ENCODE measurements at places on chromosomes 5 and 9.

DNA sequence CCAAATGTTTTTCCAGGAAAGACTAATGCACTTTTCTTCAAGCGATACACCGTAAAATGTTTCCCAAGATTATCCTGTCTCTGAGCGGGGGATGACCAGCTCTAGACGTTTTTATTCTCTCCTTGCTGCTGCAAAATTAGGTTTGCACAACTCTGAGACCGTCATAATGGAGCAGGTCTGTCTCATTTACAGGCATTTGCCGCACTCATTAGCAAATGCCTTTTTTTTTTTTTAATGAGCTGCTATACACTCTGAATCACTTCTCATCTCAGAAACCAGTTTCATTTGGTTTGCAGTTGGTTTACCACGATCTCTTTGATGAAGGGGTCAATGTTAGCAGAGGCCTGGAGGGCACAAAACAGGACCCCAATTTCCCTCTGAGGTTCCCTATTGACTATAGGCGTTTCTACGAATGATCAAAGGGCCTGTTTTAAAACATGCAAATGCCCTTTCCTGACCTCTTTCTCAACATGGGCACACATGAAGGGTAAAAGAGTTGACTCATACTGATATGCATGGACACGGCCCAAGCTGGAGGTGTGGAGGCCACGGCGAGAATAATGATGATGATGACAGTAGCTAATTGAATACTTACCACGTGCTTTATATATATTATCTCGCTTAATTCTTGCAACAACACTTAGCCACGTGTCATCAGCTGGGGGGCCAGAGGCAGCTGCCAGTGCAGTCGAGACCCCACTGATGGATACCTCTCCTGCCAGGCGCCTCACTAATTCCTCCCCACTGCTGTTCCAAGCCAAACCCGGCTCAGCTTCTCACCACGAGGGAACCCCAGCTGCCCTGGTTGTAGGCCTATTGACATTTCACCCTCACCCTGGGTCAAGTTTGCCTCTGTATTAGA lies 89.9 kb upstream of the PTCH1 start:
- no peak for DNase-seq

DNA sequence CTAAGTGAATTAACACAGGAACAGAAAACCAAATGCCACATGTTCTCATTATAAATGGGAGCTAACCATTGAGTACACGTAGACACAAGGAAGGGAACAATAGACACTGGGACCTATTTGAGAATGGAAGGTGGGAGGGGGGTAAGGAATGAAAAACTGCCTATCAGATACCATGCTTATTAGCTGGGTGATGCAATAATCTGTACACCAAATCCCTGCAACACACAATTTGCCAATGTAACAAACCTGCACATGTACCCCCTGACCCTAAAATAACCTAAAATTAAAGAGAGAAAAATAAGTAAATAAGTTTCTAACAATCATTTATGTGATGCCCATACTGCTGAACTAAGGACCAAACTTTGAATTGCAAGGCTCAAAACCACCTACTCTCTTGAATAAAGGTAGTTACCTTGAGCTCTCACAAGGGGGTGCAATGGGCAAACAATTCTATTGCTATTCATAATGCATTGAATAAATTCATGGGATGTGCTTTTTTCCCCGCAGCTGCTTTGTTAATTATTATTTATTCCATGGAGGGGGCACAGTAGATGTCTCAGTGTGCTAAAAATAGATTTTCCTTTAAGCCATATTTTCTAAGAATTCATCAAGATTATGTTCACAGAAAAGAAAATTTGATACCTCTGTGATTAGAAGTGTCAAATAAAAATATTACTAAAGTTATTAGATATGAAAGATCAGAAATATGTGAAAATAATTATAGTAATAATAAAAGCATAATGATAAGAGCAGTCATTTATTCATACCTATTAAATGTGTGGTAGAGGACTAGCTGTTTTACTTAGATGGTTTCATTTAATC lies 76.2 kb upstream of the PTPN3 start:
- DNase-seq, result no peak

DNA sequence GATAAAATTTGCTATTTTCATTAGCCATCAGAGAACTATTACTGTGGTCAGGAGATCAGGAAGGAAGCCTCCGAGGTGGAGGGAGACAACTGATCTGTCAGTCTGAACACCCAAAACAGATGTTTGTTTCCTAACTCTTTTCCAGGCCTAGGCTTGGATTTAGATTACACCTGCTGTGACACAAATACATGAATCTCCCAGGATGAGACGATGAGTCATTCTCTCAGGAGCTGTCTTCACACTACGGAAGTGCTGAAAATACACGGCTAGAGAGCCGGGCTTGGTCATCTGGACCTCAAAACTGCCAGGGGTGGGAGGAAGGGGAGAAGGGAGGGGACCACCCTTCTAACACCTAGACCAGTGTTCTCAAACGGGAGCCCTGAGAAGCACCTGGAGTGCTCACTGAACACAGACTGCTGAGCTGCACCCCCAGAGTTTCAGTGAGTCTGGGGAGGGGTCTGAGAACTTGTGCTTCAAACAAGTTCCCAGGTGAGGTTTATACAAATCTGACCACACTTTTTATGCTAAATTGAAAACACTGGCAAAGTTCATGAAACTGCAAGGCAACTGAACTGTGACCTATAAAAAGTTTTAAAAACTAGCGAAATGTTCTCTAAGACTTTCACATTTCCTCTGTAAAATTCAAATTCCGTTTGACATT lies 80.3 kb upstream of the EQTN start:
- no peak for DNase-seq

DNA sequence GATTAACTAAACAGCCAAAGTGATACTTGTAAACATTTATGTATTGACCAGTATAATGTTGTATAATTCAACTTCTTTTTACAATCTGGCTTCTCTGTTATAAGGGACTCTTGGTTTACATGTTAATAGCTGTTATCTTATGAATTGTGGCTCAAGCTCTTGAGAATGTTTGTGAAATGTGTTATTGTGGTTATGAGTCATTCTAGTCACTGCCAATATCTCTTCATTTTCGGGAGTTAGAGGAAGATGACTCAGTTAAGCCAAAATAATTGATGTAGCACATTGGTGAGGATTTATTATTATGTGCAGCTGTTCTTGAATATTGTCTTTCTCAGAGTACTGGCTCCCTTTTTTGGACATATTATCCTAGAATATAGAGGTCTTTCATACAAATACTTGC lies 655.2 kb upstream of the RIOK2 start:
- DNase-seq, result no peak

DNA sequence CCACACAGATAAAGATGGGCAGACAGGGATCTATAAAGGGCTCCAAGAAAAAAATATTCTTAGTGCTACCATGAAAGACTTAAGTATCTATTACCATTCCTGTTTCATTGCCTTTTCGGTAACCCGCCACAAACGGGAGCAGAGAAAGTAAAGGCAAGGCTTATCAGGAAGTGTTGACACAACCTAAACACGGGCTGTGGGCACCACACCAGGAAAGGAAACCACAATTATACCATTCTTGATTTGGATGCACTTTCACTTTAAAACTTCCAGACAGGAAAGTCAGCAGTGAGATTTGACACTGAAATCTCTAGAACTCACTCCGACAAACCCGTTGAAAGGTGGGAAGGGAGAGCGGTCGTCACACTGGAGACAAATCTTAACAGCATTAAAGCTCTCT lies 6.5 kb downstream of the TLE1 start:
- DNase-seq, result no peak

DNA sequence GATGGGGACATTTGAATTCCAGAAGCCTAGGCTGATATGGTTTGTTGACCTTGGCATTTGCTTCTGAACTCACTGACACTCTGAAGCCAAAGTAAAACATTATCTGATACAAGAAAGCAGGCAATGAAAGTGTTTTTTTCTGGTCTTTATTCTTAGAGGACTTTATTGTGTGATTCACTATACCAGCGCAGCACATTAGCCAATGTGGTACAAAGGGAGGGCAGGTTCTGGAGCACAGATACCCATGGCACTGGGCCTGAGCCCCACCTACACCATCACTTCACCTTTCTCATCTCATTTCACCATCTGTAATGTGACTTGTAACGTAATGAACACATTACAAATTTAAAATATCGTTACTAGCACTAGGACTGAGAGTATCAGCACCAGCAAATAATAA lies 89.7 kb upstream of the ZNF366 start:
- no peak for DNase-seq

DNA sequence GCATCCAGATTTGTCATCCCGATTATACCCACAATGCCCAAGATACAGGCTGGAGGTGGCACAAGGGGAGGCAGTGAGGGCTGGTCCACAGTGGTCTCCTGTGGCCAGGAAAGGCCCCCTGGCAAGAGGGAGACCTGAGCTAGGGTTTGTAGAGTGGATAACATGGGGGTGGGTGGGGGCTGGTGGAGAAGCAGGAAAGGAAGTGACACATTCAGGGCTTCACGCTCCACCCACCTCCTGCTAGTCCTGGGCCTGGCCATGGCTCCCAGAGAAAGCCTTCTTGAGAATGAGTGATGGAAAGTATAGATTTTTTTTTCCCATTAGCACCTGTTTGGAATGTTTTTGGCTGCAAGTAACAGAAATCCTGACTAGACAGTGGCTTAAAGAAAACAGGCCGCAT lies 81.3 kb downstream of the ANKRD33B start:
- DNase-seq, result no peak

GRCh38 chr9:12908895-12909294 lies 134.1 kb downstream of the LURAP1L start:
- DNase-seq, result no peak

DNA sequence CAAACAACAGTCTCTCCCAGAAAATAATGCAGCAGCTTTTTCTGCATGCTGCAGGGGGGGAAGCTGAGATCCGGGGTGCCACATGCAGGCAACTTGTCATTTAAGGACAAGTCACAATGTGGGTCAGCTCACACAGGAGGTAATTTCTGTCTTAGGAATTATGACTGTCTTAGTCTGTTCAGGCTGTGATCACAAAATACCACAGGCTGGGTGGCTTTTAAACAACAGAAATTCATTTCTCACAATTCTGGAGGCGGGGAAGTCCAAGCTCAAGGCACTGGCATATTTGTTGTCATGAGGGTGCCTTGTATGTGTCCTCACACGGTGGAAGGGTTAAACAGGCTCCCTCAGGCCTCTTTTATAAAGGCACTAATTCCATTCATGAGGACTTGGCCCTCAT lies 127.7 kb downstream of the DIRAS2 start:
- DNase-seq, result no peak
